ENCODE measurements at places on chromosomes 2 and 18.

DNA sequence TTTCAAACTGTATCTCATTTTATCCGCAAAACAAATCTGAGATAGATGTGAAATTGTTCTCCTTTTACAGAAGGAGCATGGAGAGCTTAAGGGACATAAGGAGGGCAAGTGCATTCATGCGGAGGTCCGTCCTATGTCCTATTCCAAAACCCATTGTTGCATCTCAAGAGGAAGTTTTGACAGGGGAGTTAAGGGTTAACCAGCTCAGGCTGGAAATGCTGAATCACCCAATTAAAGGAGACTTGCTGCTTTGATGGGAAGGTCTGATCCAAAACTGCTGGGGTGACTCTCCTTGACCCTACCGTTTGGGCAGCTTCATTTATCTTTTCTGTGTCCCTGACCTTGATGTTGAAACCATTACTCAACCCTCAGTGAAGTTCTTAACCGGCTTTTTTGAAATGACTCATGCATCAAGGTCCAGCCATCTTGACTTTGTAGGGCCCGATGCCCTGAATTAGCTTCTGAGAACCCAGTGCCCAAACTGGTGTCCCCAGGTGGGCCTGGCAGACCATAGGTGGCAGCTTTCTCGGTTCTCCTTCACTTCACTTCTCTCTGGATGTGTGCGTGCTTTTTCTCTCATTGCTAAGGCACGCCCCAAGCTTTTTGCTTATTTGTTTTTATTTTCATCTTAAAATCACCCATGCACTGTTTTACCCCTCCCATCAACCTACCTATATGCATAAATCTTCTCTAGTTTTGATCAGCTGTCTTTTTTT, 15.9 kb upstream of the TXNDC2 start:
- peak; percentile 80 for DNase-seq

GRCh38 chr2:23916727-23917405, 10.1 kb downstream of the ATAD2B start:
- no peak for DNase-seq

DNA sequence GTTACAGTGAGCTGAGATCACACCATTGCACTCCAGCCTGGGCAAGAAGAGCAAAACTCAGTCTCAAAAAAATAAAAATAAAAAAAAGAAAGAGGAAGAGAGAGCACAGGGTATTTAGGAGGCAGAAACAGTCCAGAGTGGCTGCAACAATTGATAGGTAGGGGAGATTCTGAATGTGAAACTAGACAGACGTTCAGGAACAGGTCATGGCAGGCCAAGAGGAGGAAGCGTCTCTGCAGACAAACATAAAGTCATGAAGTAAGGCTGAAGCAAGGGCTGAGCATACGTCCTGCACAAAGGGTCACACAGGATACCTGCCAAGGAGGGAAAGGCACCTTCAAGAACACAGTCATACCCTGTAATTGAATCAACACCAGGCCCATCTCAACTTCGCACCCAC, 64.1 kb upstream of the ZNF532 start:
- no peak for DNase-seq

DNA sequence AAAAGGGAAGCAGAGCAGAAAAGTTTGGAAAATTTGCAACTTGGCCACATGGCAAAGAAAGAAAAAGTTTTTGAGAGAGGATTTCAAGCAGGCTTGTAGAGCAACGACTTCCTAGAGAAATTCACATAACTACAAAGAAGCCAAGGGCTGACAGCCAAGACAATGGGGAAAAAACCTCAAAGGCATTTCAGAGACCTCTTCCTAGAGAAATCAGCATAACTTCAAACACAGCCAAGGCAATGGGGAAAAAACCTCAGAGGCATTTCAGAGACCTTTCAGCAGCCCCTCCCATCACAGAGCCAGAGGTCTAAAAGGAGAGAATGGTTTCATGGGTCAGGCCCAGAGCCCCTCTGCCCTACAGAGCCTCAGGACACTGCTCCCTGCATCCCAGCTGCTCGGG, 7.2 kb downstream of the ADI1 start:
- no peak for DNase-seq

- peak; percentile 68 for DNase-seq
Measured at GRCh38 chr2:11995456-11995855, 249.0 kb downstream of the LPIN1 start.

DNA sequence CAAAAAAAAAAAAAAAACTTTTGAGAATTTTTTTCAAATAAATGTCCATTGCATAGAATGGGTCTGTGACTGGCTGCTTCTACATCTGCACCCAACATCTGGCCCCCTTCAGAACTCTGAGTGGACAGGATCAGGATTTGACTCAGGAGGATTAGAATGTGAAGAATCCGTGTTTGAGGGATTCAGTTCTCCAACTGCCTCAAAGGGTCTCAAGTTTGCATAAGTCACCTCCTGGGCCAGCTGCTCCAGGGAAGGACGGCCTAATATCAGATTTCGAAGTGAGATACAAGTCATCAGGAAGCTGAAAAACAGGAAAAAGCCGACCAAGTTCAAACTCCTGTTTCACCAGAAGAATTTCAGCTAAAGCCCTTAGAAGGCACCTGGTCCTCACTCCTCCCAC, 10.9 kb downstream of the MAT2A start:
- DNase-seq = peak; percentile 91

DNA sequence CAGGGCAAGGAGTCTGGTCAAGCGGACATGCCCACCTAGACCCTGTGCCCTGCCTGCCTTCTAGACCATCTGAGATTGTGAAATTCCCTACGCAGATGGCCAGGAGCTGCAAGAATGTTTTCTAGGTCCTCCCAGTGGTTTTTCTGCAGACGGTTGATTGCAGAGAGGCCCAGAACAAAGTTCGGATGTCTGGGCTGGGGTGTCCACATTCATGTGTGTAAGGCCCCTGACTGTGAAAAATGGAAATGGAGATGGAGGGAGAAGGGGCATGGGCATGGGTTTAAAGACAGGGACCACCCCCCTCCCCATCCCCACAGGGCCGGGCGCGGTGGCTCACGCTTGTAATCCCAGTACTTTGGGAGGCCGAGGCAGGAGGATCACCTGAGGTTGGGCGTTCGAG, 11.8 kb downstream of the ARHGAP25 start:
- DNase-seq = no peak

DNA sequence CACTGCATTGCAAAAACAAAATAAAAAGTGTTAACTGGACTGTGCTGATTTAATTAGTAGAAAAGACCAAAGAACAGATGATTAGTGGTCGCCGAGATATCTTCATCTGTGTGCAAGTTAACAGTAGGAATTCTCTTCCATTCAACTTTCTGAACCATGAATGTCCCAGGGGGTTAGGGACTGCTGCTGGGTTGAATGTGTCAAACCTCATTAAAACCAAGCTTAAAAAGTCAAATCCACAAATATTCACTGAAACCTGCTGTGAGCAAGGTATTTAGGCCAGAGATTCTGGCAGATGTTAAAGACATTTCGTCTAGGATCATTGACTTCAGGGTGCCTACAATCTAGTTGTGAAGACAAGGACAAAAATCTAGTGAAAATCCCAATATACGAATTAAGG, 58.7 kb downstream of the STPG4 start:
- DNase-seq = no peak

Measured in iris pigment epithelial cell (primary cell).